Activated T-helper 1 cell treated with anti-CD3 and anti-CD28 coated beads, Interleukin-2, amount 50 U/mL, for 16 hours (primary cell): ENCODE measurements at places on chromosomes 7 and 10.
A peak's percentile ranks its signal among the peaks of the same experiment; 100 is the strongest.

- DNase-seq: peak; percentile 82
Measured at GRCh38 chr7:23273141-23273599, 26.0 kb upstream of the MALSU1 start.

GRCh38 chr10:59177836-59178235 lies 1.4 kb downstream of the PHYHIPL start:
- no peak for DNase-seq

- no peak for DNase-seq
Measured at GRCh38 chr7:1912593-1913465, 242.8 kb downstream of the ELFN1 start.

- no peak for DNase-seq
Measured at GRCh38 chr10:126013489-126014281, 117.3 kb downstream of the FANK1 start.

GRCh38 chr7:97620495-97620894 lies 111.4 kb upstream of the TAC1 start:
- no peak for DNase-seq

GRCh38 chr10:75971402-75972211 lies 540.2 kb downstream of the LRMDA start:
- no peak for DNase-seq

- DNase-seq: no peak
Measured at GRCh38 chr7:116569737-116570136, 44.9 kb downstream of the CAV1 start.

- no peak for DNase-seq
Measured at GRCh38 chr7:144997512-144997911, 161.7 kb upstream of the TPK1 start.

DNA sequence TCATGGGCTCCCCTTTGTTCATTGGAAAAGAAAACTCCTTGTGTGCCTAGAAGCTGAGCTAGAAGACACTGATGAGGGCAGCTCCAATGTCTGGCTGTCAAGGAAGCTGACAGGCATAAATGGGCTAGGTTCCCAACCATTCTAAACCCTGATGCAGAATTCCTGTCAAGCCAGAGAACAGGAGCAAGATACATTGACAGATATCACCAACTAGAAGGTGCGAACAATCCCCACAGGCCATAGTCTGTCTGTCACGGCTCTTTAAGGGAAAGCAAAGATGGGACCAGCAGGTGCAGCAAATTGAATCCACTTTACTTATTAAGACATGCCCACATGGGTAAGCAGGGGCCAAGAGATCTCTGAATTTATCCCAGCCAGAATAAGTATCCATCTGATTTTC lies 617.9 kb upstream of the POT1 start:
- no peak for DNase-seq

- no peak for DNase-seq
Measured at GRCh38 chr7:127578036-127578684, 7.2 kb downstream of the GCC1 start.

DNA sequence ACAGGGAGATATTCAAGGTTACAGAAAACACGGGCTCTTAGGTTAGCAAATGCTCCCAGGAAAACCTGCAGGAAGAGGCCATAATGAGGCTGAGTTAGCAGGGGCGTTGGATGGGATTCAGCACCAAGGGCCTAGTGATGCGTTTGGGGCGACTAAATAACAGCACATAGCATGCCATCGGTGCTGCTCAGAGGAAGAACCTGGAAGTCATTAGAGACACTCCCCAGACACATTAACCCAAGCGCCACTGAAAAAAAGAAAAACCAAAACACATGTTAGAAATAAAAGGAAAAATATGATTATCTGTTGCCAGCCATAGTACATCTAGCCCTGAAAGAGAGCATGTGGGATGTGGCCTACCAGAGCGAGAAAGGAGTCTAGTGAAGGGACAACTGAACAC lies 28.8 kb upstream of the OPALIN start:
- DNase-seq: no peak

DNA sequence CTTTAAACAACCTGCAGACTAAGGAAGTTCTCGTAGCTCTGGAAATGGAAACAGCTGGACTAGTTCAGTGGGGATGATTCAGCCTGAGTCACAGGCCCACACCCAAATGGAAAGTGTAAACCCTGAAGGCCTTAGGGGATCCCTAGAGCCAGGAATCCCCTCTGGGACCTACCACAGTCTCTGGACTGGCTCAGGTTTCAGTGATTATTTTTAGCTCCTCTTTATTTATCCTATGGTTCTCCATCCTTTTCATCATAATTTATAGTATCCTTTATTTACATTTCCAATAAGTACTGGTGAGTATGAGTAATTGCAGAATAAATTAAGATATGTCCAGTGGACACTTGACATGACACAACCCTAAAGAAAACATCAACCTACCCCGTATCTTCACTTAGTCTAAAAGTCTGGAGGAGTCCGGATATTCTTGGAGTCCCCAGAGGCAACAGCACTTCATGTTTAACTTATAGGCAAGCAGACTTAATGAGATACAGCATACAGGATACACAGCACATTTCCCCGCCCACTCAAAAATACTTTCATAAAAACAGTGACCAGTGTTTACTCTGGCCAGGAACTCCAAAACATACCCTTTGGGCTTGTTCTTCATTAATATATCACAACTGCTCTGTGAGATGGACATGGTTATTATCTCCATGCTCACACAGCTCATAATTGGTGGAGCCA lies 28.4 kb upstream of the SEMA3E start:
- no peak for DNase-seq

DNA sequence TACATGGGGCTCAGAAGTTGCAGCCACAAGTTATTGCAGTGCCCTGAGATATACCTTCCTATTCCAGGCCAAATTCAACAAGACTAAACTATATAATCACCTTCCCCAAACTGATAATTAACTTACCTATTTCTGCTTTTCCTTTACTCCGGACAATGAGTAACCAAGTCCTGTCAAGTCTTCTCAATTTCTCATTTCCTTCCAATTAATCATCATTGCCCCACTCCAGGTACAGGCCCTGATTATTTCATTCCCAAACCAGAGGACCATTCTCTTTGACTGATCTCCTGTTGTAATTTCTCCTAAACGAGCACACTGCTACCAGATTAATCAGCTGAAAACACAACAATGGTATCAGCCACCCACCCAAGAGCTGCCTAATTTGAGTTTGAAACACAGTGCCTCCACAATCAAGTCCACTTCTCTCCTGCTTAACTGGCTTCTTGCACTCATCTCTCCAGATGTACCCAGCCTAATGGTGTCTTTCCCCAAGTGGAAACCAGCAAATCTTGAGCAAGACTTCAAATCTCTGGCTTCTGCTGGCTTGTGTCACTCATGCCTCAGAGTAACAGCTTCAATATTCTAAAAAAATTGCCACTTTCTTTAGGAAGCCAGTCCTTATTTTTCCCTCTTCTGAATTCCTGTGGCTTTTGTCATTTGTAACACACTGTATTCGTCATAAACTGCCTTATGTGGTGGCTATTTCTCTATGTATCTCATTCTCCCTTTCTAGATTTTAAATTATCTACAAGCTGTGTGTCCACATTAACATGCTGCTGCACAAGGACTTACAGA lies 89.1 kb downstream of the CDK6 start:
- DNase-seq: no peak

DNA sequence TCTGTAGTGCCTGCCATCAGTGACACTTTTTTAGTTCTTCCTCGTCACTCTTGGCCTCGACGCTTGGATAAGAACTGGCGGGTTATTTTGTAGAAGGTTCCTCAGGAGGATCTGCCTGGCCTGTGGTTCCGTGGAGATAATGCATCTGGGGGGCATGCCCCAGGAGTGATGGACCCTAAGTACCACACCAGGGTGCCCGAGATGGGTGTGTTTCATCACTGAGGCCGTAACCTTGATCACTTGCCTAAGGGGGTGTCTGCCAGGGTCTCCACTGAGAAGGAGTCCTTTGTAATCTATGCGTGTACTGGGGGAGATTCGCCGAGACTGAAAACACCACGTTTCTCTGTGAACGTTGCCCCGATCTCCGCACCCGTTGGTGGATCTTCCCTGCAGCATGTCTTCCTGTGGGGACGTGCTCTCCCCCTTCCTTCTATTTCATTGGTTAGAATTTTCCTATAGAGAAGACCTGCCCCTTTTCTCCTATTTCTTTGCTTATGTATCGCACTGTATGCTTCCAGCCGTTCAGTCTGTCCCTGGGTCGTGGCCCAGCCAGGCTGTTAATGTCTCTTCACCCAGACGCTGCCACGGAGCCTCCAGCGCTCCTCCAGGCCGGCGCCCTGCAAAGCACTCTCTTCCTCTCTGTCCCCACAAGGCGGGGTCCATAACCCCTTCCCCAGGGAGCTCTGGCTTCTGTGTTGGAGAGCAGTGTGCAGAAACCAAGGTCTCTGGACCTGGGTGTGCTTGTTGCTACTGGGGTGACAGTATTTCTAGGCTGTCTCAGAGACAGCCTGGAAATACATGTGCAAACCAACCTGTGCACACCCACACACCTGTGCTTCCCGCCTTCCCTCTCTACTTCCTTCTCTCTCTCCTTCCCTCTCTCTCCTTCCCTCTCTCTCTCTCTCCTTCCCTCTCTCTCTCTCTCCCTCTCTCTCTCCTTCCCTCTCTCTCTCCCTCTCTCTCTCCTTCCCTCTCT lies 14.4 kb upstream of the DPYSL4 start:
- DNase-seq: no peak

DNA sequence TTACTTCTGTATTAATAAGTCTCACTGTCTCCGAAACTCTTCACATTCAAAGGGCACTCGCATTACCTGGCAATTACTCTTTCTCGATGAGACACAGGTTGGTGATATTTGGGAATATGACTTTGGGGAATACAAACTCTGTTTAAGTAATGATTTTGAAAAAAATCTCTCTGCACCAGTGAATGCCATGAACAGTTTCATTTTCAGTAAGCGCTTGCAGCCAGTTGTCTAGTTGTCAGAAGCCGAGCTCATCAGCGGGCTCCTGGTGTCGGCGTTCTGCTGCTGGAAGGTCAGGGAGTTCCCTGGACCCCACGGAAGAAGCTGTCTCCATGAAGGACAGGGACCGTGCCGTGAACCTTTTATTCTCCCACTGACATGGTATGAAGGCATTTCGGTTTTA lies 57.7 kb downstream of the PTPRE start:
- no peak for DNase-seq

DNA sequence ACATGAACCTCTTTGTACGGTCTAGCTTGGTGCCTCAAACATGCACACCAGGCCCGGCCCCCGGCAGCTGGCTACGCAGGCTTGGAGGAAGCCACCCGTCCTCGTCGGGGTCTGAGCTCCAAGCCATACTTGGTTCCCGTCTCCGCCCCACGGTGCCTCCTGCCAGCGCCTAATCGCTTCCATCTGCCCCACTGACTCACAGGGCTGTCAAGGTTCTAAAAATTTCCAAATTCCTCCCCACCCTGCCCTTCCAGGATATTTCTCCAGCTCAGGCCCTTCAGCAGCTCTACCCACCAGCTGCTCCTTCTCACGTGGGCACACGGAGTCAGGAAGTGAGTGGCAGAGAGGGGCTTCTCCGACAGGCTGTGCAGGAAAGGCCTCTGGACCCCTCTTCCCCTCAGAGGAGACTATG lies 38.8 kb downstream of the TMEM270 start:
- no peak for DNase-seq

DNA sequence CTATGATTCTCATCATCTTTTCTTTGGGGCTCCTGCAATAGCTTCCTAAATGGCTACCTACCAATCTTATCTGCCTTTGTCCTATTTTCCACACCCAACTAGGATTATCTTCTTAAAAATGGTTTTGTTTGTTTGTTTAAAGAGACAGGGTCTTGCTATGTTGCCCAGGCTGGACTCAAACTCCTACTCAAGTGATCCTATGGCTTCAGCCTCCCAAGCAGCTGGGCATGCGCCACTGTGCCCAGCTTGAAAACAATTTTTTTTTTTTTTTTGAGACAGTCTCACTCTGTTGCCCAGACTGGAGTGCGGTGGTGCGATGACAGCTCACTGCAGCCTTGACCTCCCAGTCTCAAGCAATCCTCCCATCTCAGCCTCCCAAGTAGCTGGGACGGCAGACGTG lies 14.9 kb downstream of the DNMBP start:
- no peak for DNase-seq

DNA sequence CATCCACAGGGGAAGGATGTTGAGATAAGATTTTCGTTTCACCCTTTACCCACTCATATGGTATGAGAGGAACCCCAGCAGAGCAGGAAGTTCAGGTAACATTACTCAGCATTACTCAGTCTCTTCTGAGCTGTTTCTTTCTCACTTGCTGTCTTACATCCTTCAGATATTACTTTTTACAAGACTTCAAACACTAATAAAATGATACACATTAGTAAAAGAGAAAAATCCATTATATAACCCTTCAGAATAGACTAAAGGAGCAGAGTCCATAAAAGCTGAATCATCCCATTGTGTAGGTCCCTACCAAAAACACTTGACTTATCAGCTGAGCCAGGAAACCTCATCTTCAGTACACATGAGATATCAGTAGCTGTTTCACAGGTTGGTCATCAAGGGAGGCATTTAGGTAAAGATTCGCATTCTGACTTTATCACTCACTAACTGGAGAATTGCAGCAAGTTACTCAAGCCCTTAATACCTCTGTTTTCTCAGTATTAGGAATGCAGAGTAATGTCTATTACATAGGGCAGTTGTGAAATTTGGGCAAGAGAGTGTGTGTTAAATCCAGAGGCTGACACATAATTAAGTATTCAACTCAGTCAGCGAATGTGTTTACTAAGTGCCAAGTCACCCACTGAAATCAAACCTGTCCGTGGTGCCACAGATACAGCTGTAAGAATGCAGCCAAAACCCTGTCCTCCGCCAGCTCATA lies 44.7 kb downstream of the KLF6 start:
- no peak for DNase-seq

DNA sequence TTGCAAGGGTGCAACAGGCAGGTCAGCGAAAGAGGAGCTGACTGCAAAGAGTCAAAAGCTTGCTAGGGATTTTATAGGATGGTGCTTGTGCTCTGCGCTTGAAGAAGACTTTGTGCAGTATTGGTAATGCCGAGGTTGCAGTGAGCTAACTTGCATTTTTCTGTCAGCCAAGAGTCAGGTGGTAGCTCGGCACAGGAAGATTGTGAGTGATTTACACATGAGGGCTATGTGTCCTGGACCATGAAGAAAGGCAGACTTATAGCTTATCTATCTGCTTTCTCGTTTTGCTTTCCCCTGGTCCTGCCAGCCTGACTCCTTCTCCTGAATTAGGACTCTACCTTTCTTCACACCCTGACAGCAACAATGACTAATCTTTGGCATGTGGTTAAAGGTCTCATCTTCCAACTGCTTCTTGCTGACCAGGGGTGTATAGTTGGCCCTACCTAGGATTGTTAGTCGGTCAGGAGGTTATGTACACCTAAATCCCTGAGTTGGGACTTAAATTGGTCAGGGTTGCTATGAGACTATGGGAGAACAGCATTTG lies 4.1 kb upstream of the SYPL1 start:
- DNase-seq: no peak
